ENCODE measurements at places on chromosomes 1 and 21. TPM values are rescaled to one million over a fixed set of nuclear protein-coding genes. Genes with fewer than 3 reads are reported as not detected.

DNA sequence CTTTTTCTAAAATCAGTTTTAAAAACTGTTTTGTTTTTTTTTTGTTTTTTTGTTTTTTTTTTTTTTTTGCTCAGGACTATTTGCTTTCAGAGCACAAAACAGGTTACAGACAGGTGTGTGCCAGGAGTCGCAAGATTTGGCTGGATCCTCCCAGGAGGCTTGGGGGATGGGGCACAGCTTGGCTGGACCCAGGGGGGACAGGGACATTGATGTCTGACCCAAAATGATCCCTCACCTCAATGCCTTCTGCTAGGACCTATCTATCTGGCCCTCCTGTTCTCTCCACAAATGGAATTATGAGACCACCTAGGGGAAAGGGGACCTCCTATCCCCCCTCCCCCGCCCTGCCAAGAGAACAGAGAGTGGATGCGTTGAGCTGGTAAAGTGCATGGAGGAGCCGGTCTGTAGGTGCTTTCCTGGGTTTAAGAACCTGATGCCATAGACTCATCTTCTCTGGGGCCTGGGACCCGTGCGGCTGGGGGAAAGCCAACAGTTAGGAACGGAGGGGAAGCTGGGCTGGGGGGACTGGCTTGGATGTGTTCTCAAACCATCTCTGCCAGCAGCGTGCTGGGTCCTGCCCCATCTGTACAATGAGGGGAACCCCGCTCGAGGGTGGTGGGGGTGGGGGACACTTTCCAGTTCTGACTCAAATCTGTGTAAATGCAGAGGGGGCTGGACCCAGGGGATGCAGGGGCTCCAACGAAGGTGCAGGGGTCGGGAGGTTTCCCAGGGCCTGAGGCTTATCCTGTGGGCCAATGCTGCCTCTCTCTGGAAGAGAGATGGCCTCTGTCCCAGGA is 28.9 kb downstream of the RUNX3 start:
- no peak for DNase-seq

Gene CNIH3
- 1.4 TPM for total RNA-seq

DNA sequence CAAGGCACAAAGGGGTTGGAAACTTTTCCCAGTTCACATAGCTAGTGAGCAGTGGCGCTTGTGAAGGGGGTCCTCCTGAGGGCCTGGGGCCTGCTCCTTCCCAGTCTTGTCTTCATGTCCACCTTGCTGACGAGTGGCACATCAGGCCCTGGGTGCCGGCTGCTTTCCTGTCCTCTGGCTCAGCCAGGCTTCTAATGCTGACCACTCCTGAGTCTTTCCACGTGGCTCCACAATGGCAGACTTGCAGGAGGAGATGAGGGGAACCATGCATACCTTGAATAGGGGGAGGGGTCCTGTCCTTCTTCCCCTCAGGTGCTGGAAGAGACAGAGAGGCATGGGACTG is 38.7 kb downstream of the MAPKAPK2 start:
- peak; percentile 64 for DNase-seq

Gene RGS8
- total RNA-seq, result 0.54 TPM

GRCh38 chr1:31643976-31644559 is 608 bp downstream of the PEF1 start:
- DNase-seq, result no peak

Data from sigmoid colon (tissue), 7 donors.